ENCODE measurements at places on chromosomes 1 and 21.

DNA sequence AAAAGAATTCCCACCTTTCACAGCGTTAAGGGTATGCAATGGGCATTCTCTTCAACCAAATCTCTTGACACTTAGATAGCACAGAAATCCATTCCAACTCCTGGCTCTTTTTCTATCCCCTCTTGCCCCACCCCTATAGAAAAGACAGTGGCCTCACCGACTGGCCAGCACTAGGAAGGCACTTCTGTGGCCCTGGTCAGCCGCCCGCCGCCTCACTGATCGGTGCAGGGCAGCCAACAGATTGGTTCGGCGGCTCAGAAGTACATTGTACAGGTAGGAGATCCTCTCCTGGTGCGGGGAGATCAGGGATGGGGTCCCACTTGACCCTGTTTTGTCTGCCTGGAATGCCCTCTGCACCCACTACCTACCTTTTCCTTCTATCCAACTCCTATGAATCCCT lies 9.3 kb downstream of the DCST2 start:
- no peak for DNase-seq

DNA sequence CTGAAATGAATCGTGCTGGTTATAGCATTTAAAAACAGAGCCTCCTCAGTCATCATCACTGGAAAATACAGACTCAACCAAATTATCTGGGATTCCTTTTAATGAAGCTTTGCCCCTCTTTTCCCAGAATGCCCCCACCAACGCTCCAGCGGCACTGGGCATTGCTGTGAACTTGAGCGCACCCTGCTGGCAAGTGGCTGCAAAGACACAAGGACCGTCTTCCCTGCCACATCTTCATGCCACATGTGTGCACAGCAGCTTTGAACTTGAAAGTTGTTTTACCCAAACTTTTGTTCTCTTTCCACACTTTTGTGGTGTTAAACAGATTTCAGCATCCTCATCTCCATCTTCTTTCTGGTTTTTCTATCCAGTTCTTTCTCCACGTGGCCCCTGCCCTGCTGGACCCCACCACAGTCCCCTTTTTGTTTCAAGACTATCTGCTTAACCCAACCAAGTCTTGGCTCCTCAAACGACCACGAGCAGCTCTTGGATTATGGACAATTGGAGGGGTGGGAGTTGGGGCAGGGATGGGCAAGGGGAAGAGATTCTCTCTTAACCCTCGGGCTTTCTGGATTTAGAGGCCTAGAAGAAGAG lies 12.8 kb upstream of the LMX1A start:
- DNase-seq, result peak; percentile 61

DNA sequence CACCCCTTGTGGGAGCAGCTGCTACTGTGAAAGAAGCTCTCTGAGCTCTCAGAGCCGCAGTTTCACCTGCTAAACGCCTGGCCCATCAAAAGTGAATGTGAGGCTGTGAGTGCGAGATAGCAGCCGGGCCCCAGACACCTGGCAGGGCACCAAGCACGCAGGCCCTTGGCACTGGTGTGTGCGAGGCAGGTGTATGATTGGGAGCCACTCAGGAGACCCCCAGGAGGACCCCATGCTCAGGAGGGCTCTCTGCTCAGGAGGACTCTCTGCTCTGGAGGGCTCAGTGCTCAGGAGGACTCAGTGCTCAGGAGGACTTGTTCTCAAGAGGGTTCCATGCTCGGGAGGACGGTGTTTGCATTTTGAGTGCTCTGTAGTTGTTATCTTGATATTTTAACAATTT lies 14.3 kb upstream of the ADARB1 start:
- DNase-seq, result no peak

DNA sequence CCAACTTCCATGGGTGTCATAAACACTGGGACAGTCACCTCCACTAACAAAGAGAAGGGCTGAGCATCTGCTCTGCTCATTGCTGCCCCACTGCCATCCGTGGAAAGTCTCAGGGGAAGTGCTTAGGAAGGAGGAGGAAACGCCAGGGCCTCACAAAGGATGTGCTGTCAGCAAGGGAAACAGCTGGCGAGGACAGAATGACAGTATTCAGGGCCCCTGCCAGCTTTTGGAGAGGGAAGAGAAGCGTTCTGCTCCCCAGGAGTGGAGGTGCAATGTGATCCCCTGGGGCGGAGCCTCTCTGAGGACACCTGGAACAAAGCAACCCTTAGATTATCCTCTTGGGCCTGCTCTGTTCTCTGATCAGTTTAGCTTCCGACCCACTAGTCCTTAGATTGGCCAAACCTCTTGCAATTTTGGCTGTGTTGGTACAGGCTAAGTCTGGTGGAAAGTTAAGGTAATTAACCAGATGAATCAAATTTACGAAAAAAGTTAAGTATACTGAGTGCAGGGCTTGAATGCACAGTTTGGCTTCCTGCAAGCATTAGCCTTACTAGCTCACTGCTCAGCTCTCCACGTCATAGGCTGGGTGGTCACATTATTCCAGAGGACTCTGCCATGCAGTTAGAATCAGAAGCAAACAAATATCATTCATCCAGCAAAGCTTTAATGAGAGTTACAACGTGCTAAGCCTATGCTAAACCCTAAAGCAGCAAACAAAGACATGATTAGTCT lies 170.2 kb upstream of the NFIA start:
- no peak for DNase-seq

- no peak for DNase-seq
Measured at GRCh38 chr1:92968138-92969032, 7.1 kb upstream of the DIPK1A start.

DNA sequence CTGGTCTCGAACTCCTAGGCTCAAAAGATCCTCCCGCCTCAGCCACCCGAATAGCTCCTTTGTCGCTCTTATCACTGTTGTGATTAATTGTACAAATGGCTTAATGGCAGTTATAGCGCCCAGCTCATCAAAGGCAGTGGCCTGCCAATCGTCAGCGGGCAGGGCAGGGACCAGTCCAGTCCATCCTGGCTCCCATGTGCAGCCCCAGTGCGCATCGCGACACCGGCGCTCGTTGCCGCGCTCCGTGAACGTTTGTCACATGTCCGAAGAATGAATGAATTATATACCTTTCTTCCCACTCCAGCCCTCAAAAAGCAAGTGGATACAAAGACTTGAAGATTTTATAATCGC lies 18.4 kb downstream of the MTX1 start:
- peak; percentile 78 for DNase-seq

DNA sequence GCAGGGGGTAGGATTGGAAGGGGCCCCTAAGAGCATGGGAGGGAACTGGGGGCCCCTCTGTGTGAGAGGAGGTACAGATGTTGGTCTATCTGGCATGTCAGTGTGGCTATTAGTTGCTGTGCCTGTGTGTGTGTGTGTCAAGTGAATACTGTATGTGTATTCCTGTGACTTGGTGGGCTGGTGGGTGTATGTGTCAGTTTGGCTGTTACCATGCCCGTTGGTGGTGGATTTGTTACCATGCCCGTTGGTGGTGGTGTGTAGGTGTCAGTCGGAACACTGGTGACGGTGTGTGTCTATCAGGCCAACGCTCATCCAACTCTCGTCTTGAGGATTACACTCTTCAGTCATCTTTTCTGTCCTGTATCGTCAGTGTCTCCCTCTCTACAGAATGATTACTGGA lies 22.6 kb downstream of the TFAP2E start:
- no peak for DNase-seq

DNA sequence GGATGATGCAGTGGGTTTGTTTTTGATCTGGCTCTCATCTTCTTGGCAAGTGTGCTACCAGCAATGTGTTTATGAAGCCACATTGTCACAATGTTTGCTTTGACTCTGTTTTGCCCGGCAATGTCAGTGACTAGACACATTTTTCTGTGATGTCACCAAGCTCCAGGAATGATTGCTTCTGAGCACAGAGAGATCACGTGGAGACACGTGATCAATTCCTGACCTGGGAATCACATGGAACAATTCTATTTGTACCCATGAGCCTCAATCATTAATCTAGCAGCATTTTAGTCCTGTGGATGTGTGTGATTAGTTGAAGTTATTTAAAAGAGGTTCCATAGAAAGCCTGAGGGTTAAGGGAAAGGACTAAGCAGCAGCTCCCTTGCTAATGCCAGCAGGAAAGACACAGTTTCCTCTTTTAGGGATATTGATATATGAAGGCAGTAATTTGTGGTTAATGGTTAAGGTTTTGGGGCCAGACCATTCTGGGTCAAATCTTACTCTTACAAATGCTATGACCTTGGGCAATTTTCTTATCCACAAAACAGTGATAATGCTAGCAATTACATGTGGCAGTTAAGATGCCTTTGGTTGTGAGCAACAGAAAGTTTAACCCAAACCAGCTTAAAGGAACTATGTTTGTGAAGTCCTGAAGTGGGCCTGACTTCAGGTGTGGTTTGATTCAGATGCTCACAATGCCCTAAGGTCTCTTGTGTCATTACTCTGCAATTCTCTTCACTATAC lies 59.0 kb downstream of the FASLG start:
- DNase-seq, result no peak

DNA sequence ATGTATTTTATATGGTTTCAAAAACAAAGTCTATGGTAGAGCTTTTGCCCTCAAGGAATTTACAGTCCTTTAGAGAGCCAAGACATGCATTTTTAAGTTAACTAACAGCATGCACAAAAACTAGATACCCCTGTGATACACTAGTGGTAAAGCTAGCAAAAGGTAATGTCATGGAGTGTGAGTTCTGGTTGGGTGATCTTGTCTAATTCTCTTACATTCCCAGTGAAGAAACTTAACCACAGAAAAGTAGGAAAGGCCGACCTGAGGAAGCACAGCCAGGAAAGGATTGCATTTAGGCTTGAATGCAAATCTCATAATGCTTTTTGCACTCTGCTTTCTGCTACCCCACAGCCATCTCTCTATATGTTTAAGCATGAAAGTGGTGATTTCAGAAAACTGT lies 202.2 kb downstream of the ROR1 start:
- DNase-seq, result no peak

- no peak for DNase-seq
Measured at GRCh38 chr1:15953791-15954241, 22.1 kb downstream of the ZBTB17 start.

DNA sequence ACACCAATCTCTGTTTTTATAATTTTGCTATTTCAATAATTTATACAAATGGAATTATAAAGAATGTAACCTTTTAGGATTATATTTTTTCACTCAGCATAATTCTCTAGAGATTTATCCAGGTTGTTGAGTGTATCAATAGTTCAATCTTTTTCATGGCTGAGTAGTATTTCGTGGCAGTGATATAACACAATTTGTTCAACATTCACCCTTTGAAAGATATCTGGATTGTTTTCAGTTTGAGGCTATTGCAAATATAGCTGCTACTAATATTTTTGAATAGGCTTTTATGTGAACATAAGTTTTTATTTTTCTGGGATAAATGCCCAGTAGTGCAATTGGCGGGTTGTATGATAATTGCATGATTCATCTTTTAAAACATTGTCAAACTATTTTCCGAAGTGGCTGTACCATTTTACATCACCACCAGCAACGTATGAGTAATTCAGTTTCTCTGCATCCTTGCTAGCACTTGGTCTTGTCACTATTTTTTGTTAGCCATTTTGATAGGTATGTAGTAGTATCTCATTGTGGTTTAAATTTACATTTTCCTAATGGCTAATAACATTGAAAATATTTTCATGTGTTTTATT lies 55.6 kb upstream of the ABCD3 start:
- DNase-seq, result no peak

DNA sequence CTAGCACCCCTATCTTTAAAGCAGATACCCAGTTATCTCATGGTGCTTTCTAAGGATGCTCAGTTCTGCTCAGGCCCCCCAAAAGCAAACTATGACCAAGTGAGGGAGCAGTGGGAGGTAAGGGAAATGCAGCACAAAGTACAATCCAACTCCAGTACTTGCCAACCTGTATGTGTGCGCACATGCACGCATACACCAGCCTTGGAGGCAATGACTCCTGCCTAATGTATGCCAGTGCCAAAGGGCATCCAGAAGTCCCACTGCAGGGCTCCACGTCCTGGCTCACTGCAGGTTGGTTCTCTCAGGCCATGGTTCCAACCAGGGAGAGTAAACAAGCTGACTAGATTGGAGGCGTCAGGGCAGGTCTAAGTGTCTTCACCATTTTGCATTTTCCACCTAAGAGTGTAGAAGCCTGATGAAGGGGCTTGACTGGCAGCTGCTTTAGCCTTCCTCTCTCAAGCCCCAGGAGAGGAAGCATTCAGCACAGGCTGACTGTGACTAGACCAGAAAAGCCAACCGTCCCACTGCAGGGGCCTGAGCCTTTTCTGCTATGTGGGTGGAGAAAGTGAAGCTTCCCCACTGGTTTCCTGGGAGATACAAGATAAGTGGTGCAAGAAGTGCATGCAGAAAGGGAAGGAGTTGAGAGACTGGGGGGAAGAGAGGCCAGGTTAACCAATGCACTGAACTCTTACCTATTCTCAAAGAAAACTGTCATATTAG lies 7.7 kb downstream of the AMIGO1 start:
- no peak for DNase-seq

- DNase-seq, result no peak
Measured at GRCh38 chr1:180919183-180919700, 6.5 kb downstream of the KIAA1614 start.

DNA sequence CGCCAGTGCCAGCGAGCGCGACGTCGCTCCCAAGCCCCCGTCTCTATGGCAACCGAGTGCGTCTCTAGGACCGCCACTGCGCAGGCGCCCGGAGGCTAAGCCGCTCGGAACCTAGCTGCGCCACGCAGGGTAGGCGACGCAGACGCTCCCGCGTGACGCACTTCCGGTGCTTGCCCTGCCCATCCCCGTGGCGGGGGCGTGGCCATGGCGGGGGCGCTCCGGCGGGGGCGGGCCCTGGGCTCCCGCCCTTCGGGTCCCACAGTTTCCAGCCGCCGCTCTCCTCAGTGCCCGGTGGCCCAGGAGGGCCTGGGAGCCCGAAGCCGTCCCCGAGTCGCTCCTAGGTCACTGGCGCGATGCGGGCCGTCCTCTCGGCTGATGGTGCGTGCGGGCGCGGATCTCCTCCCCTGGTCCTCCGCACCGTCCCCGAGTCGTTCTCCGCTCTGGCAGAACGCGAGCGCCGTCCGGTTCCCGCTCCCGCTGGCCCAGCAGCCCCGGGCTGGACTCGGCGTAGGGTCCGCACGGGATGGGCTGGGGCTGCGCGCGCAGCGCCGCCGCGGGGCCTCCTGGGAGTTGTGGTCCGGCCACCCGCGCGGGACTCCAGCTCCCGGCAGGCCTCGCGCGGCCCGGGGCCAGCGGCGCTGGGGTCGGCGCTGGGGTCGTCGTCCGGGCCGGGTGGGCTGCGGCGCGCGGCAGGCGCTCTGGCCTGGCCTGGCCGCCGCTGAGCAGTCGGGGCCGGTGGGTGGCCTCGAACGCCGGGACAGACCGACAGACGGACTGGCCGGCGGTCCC lies at the start of gene MIB2:
MIB2 (plus strand) TSS at position 245 of the 789 bp plus-strand sequence. CDS start 7,953 bp downstream, outside the sequence.
- DNase-seq, result peak; percentile 98

GRCh38 chr1:30303387-30303786 lies 420.0 kb downstream of the MATN1 start:
- DNase-seq, result no peak

- DNase-seq, result no peak
Measured at GRCh38 chr21:14383596-14384180, 742 bp upstream of the HSPA13 start.

DNA sequence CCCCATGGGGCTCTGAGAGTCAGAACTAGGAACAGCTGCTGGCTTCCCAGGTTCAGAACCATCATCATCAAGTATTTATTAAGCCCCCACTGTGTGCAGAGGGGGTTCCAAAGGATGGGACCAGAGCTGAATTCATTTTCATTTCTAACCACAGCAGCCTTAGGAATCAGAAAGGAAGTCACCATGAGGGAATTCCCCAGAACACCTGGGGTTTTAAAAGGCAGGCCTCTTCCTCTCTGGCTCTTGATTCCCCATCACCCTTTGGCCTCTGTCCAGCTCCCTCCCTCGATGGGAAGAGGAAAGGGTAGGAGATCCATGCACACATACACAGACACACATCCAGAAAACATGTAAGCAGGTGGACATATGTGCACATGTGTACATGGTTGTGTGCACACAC lies 1.3 kb upstream of the KCNN3 start:
- no peak for DNase-seq

Data from lower lobe of right lung (tissue), 2 donors.